ENCODE measurements at places on chromosomes 2 and 18. TPM values are rescaled to one million over a fixed set of nuclear protein-coding genes. Genes with fewer than 3 reads are reported as not detected.
A peak's percentile ranks its signal among the peaks of the same experiment; 100 is the strongest.

IL1B gene
- 3.6 TPM for polyA plus RNA-seq

DNA sequence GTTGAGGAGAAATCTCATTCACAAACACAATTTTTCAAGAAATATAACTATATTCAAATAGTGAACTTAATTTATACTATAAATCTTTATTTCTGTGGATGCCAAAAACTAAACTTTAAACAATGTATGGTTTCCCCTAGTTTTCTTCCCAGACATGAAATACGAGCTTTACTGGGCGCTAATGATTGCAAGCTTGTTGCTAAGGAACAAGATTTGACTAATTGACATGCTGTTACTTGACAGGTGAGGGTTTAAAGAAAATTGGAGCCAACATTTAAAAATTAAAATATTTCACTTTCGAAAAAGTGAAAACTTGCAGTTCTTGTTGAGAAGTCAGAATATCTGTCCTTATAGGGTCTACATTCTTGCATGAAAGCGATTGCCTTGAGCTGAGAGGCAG, 381.0 kb downstream of the MEIS1 start:
- DNase-seq = no peak

GRCh38 chr18:10258836-10259474, 195.5 kb upstream of the APCDD1 start:
- no peak for DNase-seq

DNA sequence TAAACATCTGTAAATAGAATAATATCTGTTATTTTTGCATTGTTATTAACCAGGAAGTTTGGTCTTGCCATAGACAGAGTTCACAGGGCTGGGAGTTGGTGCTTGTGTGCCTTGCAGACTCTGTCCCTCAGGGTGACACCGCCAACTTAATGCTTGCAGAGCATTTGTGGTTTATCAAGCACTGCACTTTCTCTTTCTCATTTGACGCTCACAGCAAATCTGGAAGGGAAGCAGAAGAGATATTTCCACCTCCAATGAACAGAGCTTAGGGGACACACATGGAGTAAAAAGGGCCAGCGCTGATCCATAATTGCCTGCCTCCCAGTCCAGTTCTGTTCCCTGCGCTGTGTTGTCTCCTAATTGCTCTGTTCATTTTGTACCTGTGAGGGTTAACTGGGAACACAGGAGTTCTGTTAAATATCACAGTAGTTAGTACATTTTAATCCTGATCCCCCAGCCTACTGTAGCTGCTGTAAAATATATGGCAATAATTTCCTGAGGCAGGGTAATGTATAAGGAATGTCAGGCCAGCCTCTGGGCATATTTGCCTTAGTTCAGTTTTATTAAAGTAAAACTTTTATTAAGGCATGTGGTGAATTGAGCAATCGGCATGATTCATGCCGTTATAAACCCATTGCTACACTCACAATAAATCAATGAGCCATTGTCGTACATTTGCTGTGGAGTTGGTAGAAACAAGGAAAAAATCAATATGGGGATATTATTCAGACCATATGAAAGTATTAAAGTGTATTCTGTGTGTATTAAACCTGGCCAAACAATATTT, 182.5 kb upstream of the OSR1 start:
- no peak for DNase-seq

GRCh38 chr2:70133491-70134322, 46.4 kb downstream of the PCBP1 start:
- peak; percentile 59 for DNase-seq

DNA sequence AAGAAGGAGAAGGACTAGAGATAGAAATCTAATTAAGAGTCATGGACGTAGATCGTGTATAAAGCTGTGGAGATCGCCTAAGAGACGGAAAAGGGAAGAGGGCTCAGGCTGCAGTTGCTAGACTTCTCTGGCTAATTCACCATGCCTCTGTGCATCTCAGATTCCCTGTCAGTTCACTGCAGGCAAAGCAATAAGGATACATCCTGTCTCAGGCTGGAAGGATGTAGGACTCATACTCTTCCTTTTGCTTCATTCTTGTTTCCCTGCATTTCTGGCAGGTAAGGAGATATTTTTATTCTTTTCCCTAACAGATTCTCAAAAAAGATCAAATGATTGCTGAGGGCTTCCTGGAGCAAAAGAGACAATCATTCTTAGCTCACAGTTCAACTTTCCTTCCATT, 112.5 kb downstream of the AP1S3 start:
- no peak for DNase-seq

DNA sequence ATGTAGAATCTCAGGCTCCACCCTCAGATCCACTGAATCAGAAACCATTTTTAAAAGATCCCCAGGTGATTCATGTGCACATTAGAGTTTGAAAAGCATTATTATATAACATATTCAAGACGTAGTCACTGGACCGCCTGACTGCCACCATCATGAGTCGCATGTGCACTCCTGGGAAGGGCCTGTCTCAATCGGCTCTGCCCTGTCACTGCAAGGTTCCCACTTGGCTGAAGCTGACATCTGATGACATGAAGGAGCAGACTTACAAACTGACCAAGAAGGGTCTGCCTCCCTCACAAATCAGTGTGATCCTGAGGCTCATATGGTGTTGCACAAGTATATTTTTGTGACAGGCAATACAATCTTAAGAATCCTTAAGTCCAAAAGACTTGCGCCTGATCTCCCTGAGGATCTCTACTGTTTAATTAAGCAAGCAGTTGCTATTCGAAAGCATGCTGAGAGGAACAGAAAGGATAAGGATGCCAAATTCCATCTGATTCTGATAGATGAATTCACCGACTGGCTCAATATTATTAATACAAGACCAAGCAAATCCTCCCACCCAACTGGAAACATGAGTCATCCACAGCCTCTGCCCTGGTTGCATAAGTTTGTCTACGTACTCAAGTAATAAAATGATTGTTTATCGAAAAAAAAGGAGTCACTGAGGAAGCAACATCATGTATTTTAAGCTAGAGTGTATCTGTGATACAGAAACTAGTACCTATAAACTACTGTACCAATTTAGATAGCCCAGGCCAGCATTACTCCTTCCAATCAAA, 26.2 kb downstream of the ATAD2B start:
- DNase-seq = no peak

- DNase-seq = peak; percentile 6
Measured at GRCh38 chr2:68740400-68740914, 5.8 kb downstream of the ARHGAP25 start.

Data from B cell (primary cell).